HFF-Myc (cell line): ENCODE measurements at places on chromosomes 11 and 22.

DNA sequence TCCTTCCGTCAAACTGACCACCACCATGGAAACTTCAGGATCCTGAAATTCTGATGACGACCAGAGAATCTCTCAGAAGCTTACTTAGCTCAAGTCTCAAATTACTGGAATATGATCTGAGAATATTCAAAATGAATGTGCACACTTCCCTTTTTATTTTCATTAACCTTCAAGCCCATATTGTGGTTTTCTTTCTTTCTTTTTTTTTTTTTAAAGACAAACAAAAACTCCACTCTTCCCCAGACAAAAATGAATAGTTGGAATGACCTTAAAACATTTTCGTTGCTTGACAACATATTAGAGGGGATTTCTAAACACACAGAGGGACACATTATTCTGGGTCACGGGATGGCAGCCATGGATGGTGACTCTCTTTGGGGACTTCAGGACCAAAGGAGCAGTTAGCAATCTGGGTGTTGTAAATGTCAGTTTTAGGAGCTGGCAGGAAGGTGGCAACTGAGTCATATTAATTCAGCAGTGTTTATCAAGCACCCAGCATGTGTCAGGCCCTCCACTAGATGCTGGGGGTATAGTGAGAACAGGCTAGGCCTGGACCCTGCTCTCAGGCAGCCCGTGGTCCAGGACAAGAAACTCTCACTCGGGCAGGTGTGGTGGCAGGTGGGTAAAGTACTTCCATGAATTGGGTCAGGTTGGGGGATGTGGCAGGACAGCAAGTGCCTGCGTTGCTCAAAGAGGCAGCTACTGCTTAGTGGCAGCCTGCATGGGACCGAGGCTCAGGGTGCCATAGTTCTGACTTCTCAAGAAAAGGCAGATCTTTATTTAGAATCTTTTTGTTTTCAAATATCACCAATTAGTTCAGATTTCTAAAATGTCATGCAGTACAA, 126.1 kb downstream of the HIPK3 start:
- no peak for DNase-seq

- DNase-seq: no peak
These were observed 80.7 kb downstream of the ARHGAP20 start for GRCh38 chr11:110631551-110631950.

DNA sequence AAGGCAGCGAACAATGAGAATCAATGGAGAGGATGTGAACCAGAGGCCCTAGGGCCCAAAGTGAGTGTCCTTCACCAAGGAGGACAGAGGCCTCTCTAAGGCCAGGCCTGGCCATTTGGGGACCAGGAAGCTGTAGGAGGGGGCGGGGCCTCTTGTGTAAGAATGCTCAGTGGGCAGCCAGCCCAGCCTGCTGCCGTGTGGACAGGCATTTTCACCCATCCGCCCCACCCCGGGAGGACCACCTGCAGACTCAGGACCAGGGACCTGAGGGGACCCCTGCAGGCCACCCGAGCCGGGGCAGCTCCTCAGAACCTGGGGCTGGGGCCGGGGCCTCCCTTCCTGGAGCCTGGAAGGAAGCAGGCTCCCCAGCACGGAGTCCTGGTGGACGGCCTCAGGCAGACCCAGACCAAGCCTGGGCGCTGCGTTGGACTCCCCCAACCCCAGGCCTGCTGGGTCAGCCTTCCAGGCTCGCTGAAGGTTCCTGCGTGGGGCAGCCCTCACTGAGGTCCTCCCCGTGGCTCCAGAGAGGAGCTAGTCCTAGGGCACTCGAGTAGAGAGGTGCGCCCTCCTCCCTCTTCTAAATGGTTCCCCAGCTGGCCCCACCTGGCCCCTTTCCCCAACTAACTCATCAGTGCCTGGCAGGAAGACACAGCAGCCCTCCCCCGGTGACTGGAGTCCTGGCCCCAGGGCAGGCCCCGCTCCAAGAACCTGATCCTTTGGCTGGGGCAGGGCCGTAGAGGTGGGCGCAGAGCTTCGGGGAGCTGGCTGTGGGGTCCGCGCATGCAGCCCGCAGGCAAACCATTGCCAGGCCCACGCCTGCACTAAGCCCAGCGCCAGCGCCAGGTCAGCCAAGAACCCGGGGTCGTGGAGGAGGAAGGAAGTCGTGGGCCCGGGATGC, 1.5 kb upstream of the TRABD start:
- DNase-seq: no peak

- DNase-seq: no peak
These were observed 81.4 kb downstream of the RCN1 start for GRCh38 chr11:32172041-32172847.

- DNase-seq: no peak
These were observed 174.0 kb upstream of the MTMR2 start for GRCh38 chr11:96097844-96098421.

GRCh38 chr22:49543876-49544275, 283.8 kb downstream of the BRD1 start:
- DNase-seq: no peak
